Adrenal gland (tissue), 19 donors: ENCODE measurements at places on chromosomes 2 and 18.

DNA sequence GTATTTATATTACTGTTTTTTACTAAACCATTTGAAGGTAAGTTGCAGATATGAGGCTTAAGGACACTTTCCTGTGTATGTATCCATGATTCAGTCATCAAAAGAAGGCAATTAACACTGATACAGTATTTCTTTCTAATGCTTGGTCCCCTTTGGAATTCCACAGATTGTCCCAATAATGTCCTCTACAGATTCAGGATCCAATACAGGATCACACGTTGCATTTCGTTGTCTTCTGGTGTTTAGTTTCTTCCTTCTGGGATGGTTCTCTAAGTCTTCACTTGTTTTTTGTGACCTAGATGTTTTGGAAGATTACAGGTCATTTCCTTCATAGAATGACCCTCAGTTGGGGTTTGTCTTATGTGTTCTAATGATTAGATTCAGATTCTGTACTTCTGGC lies 40.0 kb downstream of the NPAS2 start:
- H3K36me3 ChIP-seq: no peaks in the 10 kb centered on the region
- H3K4me1 ChIP-seq: no peaks in the 10 kb centered on the region
- no peak overlapping the region for H3K4me3 ChIP-seq
- H3K27ac ChIP-seq: no peak overlapping the region
- DNase-seq: no peak

- no peak overlapping the region for H3K4me3 ChIP-seq
- no peaks in the 10 kb centered on the region for H3K27me3 ChIP-seq
- DNase-seq: no peak
- no peak overlapping the region for H3K27ac ChIP-seq
These were observed 28.9 kb upstream of the ARHGEF4 start for GRCh38 chr2:130807659-130808385.

GRCh38 chr18:70491734-70492348 lies 203.0 kb downstream of the SOCS6 start:
- no peaks in the 10 kb centered on the region for H3K36me3 ChIP-seq
- no peak overlapping the region for H3K4me3 ChIP-seq
- DNase-seq: peak; percentile 41
- no peaks in the 10 kb centered on the region for H3K4me1 ChIP-seq

GRCh38 chr18:68176901-68177300 lies 538.0 kb downstream of the TMX3 start:
- no peak for DNase-seq
- no peaks in the 10 kb centered on the region for H3K36me3 ChIP-seq
- no peaks in the 10 kb centered on the region for H3K27me3 ChIP-seq

DNA sequence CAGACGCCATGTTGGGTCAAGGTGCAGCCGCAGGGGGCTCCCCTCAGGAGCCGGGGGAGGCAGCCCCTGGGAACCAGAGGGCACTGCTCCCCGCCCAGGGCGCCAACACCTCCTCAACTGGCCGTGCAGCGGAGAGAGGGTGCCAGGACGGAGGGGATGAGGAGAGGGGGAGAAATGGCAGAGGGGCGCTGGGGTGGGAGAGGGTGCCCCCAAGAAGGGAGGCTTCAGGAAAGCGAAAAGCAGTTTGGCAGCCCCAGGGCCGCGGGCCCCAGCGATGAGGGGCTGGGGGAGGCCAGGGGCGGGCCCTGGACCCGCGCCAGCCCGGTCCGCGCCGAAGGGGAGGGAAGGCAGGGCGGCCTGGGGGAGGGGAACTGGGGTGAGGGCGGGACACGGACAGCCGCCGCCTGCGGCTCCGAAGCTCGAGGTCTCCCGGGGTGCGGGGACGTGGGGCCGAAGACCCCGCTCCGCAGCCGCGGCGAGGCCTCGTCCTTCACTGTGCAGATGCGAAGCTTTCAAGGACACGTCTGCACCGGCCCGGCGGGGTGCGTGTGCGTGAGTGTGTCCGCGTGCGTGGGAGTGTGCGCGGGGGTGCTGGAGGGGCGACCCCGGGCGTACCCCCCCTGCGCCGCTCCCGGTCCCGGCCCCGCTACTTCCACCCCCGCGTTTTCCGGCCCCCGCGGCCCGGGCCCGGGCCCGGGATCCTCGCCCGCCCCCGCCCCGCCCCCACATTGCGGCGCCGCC lies 1.4 kb downstream of the DNMT3A start:
- no peaks in the 10 kb centered on the region for H3K27me3 ChIP-seq
- peak; percentile 52 for DNase-seq
- H3K4me1 ChIP-seq: peaks cover 52% of the 10 kb centered on the region
- H3K4me3 ChIP-seq: peak overlapping the region; percentile 66
- H3K27ac ChIP-seq: peak overlapping the region; percentile 81
- H3K36me3 ChIP-seq: no peaks in the 10 kb centered on the region

DNA sequence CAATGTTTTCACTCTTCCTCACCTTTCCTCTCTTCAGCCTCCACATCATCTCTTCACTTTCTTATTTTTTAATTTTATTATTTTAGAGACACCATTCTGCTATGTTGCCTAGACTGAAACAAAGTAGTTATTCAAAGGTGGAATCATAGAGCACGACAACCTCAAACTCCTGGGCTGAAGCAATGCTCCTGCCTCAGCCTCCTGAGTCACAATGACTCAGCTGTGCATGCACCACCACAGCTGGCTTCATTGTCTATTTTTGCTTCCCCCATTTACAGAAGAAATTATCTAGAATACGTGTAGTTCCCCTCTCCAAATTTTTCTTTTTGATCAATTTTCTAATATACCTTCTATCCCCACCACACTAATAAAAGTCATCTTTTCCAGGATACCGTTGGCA lies 911.5 kb upstream of the SOX11 start:
- H3K4me1 ChIP-seq: no peaks in the 10 kb centered on the region
- H3K4me3 ChIP-seq: no peak overlapping the region
- H3K27ac ChIP-seq: no peak overlapping the region
- no peaks in the 10 kb centered on the region for H3K27me3 ChIP-seq
- no peak for DNase-seq

- H3K27me3 ChIP-seq: no peaks in the 10 kb centered on the region
- peaks cover 16% of the 10 kb centered on the region for H3K4me1 ChIP-seq
- H3K27ac ChIP-seq: no peak within 1 kb of the TSS
- H3K36me3 ChIP-seq: no peaks in the 10 kb centered on the region
- DNase-seq: peak; percentile 65
These were observed at the start of gene FKBP1B for GRCh38 chr2:24049485-24050021. FKBP1B (plus strand) TSS chr2:24049741; CDS start chr2:24049850, 109 bp downstream.

DNA sequence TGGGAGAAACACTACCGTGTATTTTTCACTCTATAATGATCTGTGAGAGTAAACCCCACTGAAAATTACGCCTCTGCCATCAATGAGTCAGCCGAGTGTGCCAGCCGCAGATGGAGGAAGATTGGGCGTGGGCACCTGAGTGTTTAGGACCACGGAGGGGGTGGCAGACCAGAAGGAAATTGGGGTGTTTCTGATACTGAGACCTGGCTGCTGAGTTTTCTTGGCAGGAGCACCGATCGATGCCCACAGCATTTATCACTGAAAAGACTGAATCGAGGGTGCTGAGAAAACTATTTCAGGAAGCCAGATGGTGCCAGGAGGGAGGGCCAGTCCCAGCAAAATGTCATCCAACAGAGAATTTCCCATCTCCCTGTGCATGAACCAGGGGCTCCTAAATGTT lies 91.9 kb upstream of the TPO start:
- no peaks in the 10 kb centered on the region for H3K36me3 ChIP-seq
- H3K27ac ChIP-seq: no peak overlapping the region
- DNase-seq: no peak

DNA sequence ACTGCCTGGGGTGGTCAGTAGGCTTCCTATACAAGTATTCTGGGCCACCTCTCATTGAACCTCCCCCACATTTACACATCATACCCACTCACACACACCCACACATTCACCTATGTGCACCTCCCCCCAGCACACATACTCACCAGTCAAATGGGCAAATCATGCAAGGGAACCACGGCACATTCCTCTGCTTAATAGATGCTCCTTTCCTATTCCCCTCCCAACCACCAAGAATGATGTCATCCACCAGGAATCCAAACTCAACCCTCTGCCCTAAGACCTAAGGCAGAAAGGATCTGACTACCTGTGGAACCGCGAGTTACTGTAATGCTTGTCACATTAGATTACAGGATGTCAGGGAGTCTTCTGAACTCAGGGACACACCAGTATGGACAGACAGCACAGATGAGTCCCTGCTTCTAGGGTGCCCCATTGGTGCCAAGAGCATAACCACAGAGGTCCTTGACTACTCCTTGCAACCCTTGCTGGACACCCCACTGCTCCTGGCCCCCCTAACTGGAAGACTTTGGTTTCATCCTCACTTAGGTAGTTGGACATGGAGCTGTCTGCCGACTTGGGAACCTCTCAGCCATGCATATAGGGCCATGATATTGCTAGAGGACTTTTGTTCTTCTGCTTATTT lies 21.5 kb upstream of the CAB39 start:
- no peaks in the 10 kb centered on the region for H3K4me1 ChIP-seq
- H3K36me3 ChIP-seq: no peaks in the 10 kb centered on the region
- no peak for DNase-seq
- H3K27ac ChIP-seq: no peak overlapping the region
- no peaks in the 10 kb centered on the region for H3K27me3 ChIP-seq

DNA sequence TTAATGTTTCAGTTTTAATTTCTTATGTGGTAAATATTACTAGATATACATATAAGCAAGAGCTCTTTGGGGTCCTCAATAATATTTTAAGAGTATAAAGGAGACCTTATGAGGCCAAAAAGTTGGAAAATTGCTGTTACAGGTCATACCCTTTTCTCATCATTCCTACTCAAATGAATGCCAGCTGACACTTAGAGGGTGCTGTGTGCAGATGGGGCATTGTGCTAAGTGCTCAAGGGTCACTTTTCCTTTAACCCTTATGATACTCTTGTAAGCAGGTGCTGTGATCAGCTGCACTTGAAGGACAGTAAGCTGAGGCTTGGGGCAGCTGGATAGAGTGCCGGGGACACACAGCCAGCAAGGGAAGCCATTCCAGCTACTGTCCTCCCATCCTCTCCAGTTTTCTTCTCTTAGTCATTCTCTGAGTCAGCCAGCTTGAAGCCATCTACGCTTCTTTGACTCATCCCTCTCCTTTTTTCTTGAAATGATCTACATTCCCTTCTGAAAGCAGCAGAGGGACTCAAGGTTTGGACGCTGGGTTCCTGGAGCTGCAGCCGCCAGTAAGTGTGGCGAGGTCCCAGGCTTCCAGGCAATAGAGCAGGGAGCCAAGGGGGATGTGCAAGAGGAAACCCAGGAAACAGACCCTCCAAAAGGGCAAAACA lies 42.0 kb upstream of the CREB1 start:
- H3K4me3 ChIP-seq: no peak overlapping the region
- peak; percentile 16 for DNase-seq
- H3K36me3 ChIP-seq: no peaks in the 10 kb centered on the region
- H3K27me3 ChIP-seq: no peaks in the 10 kb centered on the region
- no peak overlapping the region for H3K27ac ChIP-seq

DNA sequence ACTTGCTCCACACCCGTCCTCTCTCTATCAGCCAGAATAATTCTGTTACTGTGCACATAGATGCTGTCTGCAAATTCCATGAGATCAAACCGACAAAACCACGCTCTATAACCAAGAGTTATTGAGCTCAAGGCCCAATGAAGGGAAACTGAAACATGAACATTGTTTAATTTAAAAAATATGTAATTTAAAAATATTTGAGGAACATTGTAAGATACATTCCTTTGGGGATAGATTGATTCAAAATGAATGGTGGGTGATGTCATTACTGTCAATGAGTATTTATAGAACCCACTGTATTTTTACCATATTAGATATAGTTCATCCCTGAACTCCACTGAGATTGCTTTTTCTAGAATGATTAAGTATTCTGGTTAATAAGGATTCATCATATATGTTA lies 50.4 kb downstream of the NCKAP5 start:
- H3K27me3 ChIP-seq: no peaks in the 10 kb centered on the region
- DNase-seq: no peak
- no peak overlapping the region for H3K4me3 ChIP-seq
- H3K27ac ChIP-seq: no peak overlapping the region
- H3K4me1 ChIP-seq: no peaks in the 10 kb centered on the region

GRCh38 chr2:109471658-109472057 lies 142.1 kb downstream of the SEPTIN10 start:
- no peak overlapping the region for H3K4me3 ChIP-seq
- H3K27ac ChIP-seq: no peak overlapping the region
- H3K4me1 ChIP-seq: peaks cover 7% of the 10 kb centered on the region
- H3K36me3 ChIP-seq: no peaks in the 10 kb centered on the region
- no peaks in the 10 kb centered on the region for H3K27me3 ChIP-seq

DNA sequence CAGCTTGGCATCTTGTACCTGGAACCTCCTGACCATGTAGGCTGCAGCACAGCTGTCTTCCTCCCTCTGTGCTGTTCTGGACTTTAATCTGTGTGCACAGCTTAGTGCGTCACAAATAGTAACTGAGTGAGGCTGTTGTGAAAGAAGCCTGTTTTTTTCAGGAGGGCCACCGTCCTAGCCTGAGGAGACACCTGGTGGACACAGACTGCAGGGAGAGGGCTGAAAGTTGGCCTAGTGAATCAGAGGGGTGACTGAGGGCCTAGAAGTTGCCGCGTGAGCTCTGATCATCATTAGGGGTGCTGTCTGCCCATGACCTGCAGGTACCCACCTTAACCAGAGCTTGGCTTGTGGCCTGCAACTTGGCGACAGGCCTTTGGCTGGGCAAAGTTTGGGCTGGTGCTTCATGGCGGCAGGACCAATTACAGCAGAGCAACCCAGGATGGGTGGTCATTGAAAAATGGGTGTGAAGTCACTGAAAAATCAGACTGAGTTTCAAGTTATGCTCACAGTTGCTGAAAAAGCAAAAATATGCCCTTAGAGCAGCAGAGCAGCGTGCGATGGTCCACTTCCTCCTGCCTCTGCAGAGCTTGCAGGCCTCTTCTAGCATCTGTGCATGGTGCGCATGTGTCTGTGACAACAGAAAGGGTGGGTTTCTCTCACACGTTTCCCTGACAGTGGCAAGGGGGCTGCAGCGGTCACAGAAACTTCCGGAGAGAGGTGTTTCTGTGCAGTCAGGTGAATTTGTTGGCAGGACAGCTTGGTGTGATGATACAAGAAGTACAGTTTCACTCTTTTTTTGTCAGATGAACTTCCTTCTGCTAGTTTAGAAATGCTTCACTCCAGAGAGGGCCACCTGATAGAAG lies 9.6 kb downstream of the GDF7 start:
- no peak for DNase-seq
- H3K27ac ChIP-seq: no peak overlapping the region
- no peak overlapping the region for H3K4me3 ChIP-seq
- no peaks in the 10 kb centered on the region for H3K36me3 ChIP-seq

DNA sequence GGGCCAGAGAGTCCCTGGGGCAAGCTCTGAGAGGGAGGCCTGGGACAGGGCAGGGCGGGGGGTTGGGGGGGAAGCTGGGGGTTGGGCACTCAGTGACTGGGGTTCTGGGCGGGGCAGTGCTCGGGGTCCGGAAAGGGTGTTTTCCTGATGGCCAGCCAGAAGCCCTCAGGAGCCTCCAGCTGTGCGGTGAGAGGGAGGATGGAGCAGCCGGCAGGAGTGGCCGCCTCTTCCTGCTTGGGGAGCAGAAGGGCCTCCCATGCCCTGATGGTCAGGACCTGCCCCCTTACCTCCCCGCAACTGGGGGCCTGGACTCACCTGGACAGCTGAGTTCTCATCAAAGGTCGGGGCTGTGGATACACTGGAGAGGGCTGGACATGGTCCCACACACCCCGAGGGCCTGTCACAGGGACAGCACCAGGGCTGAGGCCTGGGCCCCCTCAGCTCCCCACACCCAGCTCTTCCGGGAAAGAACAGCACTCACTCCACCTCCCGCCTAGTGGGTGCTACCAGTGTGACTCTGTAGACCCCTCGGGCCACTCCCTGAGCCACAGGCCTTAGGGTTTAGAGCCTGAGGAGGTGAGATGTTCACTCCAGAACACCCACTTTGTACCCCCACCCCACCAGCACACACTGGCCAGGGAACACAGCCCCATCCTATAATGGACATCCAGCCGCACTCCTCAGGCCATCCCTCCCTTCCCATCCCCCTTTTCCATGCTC lies 6.7 kb downstream of the SFTPB start:
- H3K36me3 ChIP-seq: no peaks in the 10 kb centered on the region
- DNase-seq: no peak
- H3K4me1 ChIP-seq: no peaks in the 10 kb centered on the region
- no peak overlapping the region for H3K4me3 ChIP-seq
